ENCODE measurements at places on chromosomes 3 and 15.

DNA sequence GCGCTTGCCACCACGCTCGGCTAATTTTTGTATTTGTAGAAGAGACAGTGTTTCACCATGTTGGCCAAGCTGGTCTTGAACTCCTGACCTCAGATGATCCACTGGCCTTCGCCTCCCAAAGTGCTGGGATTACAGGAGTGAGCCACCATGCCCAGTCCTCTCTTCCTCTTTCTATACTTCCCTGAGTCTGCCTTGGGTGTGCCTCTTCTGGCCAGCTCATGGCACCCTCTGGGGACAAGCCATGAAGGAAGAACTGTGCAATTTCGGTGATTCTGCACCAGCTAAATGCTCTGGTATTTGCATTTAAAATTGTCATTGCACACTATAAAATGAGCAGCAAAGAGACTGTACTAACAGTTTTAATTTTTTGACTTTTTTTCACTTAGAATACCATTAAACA, 66.6 kb downstream of the IL20RB start:
- DNase-seq: no peak

- no peak for DNase-seq
Observed at GRCh38 chr3:50371133-50371685, 11.9 kb upstream of the TMEM115 start.

GRCh38 chr15:64305261-64305660, 50.7 kb downstream of the CSNK1G1 start:
- no peak for DNase-seq

DNA sequence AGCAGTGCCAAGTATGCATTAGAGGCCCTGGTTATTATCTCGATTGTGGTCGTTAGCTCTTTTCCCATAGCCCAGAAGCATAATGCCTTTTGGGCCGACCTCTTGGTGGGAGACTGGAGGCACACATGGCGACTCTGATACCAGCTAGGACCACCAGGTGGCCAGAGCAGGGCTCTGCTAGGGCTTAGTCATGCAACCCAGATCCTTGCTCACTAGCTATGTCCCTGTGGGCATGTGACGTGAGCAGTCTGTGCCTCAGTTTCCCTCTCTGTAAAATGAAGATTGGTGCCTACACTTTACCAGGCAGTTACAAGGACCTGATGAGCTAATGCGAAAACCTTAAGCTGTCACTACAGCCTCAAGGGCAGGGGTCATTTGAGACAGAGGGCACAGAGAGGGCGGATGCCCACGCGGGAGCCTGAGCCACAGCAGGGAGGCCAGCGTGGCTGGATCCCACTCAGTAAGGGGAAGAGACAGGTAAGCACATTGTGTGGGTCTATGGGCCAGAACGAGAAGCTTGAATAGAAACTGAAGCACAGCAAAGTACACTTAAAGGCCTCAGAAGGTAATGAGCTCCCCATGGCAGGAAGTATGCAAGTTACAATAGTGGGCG, 8.8 kb downstream of the KLF15 start:
- DNase-seq: no peak

DNA sequence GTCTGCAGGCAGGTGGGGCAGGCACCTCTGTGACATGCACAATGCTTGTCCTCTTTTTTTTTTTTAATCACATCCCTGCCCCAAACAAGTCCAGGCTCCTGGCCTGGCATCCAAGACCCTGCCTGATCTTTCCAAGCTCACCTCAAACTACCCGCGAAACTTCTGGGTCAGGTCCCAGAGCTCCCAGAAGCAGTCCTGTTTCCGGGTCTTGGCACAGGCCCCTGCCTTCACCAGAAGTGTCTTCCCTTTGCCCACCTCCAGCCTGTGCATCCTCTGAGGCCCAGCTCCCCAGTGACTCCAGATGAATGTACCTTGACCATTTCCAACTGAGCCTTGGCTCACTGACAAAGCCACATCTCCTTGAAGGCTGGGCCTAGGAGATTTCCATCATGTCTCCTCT, 23.0 kb downstream of the PLA2G4E start:
- DNase-seq: no peak

DNA sequence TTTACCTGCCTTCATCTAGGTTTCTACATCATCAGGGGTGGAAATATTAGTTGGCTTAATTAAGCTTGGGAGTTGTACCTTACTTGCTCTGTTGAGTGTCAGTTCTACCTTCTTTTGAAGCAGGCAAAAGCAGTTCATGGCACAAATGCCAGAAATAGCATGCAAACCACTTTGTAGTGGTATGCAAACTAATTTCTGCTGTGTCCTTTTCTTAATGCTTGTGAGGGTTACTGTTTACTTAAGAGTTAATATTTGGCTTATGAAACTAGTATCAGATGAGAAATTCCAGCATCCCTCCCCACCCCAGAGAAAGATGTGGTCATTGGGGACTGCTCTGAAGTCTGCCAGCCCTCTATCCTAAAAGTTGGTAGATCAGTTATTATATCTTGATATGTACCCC, 7.1 kb downstream of the ATP2C1 start:
- no peak for DNase-seq

DNA sequence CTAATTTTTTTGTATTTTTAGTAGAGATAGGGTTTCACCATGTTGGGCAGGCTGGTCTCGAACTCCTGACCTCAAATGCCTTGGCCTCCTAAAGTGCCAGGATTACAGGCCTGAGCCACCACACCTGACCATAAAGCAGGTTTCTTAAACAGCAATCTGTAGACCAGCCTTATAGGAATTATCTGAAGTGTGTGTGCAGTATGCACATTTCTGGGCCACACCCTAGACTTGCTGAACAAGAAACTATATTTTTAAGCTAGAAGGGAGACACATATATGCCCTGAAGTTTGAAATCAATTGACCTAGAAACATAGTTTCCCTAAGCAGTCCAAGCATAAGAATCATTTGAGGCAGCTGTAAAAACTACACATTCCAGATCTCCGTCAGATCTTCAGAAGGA, 805.7 kb downstream of the TUSC7 start:
- DNase-seq: no peak

- no peak for DNase-seq
Observed at GRCh38 chr15:82952158-82953081, at the start of gene HOMER2. Gene HOMER2, minus strand, starts transcription at chr15:82952720. Its CDS starts 185 bp downstream, at chr15:82952535.

GRCh38 chr3:140185375-140185774, 250.4 kb downstream of the CLSTN2 start:
- DNase-seq: no peak

DNA sequence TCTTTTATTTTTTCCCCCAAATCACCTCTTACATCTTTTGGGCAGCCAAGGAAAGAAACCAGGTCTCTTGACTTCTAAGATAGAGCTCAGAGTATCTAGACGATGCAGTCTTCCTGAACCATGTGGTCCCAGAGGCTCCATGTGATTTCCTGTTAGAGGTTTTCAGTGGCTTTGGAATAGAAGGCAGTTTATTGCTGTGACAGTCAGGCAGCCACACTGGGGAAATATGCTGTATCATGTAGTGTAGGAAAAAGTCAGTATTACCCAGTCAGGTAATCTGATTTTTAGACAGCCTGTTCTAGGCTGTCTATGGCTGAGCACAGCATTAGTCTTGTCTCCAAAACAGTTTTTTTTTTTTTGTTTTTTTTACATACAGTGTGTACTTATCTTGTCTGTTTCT, 294.3 kb downstream of the THSD4 start:
- DNase-seq: no peak

DNA sequence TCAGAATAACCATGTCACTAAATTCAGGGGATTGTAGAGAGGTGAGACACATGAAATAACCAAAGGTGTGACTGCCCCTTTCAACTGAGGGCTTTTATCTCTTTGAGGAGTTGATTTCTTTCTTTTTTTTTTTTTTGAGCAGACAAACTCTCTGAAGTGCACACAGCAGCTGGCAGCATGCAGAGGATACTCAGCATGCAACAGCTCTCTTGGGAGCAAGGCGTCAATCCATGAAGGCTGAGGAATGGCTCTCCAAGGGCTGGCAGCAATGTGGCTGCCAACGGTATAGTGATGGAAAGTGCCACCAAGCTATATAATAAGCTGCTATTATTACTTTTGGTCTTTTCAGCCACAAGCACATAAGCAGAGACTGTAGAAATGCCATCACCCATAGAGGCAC, 226.7 kb upstream of the FEZF2 start:
- no peak for DNase-seq

GRCh38 chr3:156957715-156958114, 131.6 kb downstream of the LEKR1 start:
- no peak for DNase-seq

- no peak for DNase-seq
Observed at GRCh38 chr15:69439623-69440022, 13.0 kb upstream of the RPLP1 start.

DNA sequence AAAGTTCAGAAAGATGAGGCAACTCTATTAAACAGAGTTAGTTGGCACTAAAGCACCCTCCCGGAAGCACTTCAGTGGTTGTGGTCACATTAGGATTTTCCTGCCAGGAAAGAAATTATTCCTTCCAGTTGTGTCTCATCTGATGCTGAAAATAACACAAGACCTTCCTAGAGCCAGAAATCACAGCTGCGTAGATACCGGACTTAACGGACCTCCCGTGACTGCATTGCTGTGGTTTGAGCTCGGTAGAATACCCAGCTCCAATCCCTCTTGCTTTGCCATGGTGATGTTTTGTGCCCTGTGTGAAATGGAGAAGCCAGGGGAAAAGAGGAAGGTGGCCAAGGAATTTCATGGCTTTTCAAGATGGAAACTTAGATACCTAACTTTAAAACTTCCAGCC, 215.0 kb upstream of the IGF1R start:
- no peak for DNase-seq

- DNase-seq: no peak
Observed at GRCh38 chr3:126952261-126952982, 30.5 kb upstream of the PLXNA1 start.

DNA sequence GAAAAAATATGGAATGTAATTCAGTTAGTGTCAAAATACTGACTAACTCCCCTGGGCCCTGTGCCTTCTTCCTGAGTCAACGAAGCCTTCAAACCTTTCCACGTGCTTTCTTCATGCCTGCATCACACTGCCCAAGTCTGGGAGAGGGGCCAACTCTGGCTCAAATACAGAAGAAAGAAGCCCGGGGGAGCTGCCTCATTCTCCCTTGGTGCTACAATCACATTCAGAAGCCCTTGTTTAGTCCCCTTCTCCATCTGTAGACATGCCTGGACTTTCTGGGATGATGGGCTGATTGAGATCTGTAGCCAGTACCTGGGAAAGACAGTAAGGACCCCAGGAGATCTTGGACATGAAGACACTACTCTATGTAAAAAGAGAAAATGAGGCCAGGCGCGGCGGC, 77.8 kb upstream of the GSK3B start:
- DNase-seq: no peak

GRCh38 chr15:59158701-59159034, 48.0 kb upstream of the LDHAL6B start:
- no peak for DNase-seq

- DNase-seq: no peak
Observed at GRCh38 chr3:102223132-102223531, 211.7 kb upstream of the ZPLD1 start.

- DNase-seq: no peak
Observed at GRCh38 chr3:173273838-173274237, 123.7 kb upstream of the NLGN1 start.

- no peak for DNase-seq
Observed at GRCh38 chr15:74422652-74423430, 10.9 kb downstream of the SEMA7A start.

- no peak for DNase-seq
Observed at GRCh38 chr3:151969026-151969642, 95.7 kb downstream of the SUCNR1 start.

- DNase-seq: no peak
Observed at GRCh38 chr3:71890356-71890931, 105.5 kb upstream of the PROK2 start.

DNA sequence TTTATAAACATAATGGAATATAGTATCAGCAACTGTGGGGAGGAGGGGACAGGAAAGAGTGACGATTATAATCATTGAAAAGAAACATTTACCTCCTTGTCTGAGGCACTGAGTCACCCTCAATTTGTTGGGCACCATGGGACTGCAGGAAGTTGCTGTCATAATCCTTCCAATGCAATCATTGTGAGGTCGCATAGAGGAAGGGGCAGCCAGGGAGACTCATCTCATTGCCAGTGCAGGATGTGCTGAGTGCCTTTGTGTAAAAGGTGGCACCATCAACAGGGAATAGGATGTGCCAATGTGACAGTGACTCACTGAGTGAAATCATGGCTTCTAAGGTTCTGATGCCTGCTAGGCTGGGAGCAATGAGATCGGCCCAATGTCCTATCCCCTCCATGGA, 300.4 kb upstream of the ADAMTS9 start:
- DNase-seq: no peak

GRCh38 chr3:14531856-14532395, 8.2 kb downstream of the GRIP2 start:
- DNase-seq: no peak

GRCh38 chr3:30628901-30629590, 22.6 kb downstream of the TGFBR2 start:
- DNase-seq: no peak

DNA sequence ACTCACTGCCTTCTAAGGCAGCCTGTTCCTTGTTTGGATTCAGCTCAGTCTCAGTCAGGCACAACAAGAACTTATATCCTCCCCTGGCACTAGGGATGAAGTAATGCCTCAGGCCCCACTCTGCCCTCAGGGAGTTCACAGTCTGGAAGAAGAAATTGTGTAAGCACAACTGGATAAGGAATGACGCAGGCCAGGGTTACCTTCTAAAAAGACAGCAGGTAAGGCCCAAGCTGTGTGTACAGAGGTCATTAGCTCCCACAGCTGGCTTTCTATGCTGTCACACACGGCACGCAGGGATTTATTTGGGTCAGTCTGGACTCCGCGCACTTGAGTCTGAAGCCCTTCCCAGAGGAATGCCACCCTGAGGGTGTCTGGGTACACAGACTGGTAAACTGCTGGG, 82.9 kb downstream of the IQSEC1 start:
- DNase-seq: no peak

- DNase-seq: no peak
Observed at GRCh38 chr3:155302891-155303290, 9.4 kb upstream of the STRIT1 start.

- no peak for DNase-seq
Observed at GRCh38 chr3:113952921-113953320, 5.1 kb downstream of the ZDHHC23 start.

DNA sequence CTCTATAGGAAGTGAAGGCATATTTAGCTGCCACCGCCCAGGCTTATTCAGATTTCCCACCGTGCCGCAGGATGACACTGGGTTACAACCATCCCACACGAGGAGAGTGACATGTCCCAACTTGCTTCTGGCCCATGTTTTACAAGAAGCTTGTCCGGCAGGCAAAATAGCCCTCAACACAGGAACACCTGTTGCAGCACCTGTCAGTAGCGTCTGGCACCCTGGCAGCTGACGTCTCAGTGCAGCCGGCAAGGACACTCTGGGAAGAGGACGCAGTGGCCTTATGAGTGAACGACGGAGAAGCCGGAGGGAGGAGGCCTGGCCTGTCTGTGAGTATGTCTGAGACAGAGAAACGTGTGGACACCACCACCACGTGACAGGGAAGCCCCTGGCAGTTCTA, 32.1 kb downstream of the FAM174B start:
- DNase-seq: no peak

- no peak for DNase-seq
Observed at GRCh38 chr15:86555939-86556338, 476.3 kb downstream of the AGBL1 start.

- no peak for DNase-seq
Observed at GRCh38 chr15:63191895-63192618, 2.7 kb downstream of the RAB8B start.

Measured in stimulated activated CD4-positive, alpha-beta T cell treated with anti-CD3 and anti-CD28 coated beads, Interleukin-2, amount 100 ng/mL, for 48 hours (primary cell).